ENCODE measurements at places on chromosomes 13 and 19.

DNA sequence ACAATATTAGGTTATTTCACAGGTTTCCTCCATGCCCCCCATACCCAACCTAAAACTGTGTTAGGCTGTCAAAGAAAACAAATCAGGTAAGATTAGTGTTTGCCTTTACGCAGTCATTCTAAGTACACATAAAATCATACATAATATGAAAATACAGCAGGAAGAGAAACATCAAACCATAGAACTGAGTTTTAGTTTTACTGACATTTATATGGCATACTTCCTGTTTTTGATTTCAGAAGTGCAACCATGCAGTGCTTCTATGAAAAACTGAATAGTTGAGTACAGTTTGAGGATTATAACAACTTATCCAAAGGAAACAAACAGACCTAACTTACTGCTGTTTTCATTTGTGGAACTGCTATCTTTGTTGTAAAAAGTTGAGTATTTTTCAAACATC, 91.3 kb downstream of the KCNRG start:
- no peak for DNase-seq

DNA sequence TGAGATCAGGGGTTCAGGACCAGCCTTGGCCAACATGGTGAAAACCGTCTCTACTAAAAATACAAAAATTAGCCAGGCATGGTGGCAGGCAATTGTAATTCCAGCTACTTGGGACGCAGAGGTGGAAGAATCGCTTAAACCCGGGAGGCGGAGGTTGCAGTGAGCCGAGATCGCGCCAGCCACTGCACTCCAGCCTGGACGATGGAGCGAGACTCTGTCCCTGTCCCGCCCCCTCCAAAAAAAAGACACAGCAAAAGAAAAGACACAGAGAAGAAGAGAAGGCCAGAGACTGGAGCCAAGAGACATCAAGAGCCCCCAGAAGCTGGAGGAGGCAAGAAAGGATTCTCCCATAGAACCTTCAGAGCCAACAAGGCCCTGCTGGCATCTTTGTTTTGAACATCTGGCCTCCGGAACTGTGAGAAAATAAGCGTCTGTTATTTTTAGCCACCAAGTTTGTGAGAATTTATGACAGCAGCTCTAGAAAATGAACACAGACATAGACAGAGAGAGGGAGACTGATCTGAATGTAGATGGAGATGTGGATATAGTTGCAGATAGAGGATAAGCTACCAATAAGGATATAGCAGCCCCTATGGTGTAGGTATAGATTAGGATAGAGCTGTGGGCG, 25.7 kb upstream of the PNMA8B start:
- DNase-seq: no peak

DNA sequence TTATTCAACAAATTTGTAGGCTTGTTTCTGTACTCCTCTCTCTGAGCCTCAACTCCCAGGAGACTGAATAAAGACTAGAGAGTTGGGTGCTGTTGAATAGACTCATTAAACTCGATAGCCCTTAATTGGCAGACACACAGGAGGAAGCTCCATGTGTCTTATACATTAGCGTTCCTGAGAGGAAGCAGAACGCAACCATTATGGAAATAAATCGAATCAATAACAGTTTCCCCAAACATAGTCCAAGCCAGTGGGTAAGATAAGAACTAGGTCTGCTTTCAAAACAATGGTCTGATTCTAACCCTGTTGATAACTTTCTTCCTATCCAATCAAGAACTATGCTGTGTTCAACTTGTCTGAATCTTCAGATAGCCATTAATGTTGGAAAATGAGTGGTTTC, 118.1 kb upstream of the FNDC3A start:
- no peak for DNase-seq

DNA sequence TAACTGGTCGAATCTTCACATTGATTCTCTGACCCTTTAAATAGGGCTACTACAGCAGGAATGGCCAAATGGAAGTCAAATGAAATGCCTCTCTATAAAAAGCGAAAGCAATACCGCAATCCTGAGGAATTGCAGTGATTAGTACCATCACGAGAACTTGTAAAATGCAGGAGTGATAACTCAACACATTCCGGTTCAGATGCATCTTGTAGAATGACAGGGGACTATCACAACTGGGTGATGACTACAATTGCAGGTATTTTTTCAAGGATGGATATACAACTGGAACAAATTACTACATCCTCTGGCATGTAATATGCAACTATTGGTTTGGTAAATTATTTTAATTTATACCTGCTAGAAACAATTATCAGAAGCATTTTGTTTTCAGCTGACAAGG, 140.4 kb downstream of the PCDH20 start:
- DNase-seq: no peak

All from activated CD4-positive, alpha-beta T cell treated with anti-CD3 and anti-CD28 coated beads for 1 hour (primary cell).